Cardiac atrium fibroblast (primary cell): ENCODE measurements at places on chromosomes 6 and 20. TPM values are rescaled to one million over a fixed set of nuclear protein-coding genes. Genes with fewer than 3 reads are reported as not detected.

Gene CYP39A1
- total RNA-seq, result not detected in 2 replicates

Gene PERP
- 12.8 and 25.3 TPM in 2 replicates for total RNA-seq

Gene ISM1
- total RNA-seq, result not detected in 2 replicates

Gene TBC1D32
- 2.5 and 4.2 TPM in 2 replicates for total RNA-seq

Gene PPP1R11
- 34.3 and 35.5 TPM in 2 replicates for total RNA-seq

Gene PROCR
- total RNA-seq, result 15.2 and 20.3 TPM in 2 replicates

Gene PLEKHG1
- 0.90 and 6.5 TPM in 2 replicates for total RNA-seq

Gene KCNG1
- 5.2 and 9.1 TPM in 2 replicates for total RNA-seq

Gene FKBP1C
- under 0.01 and 0.16 TPM in 2 replicates for total RNA-seq

Gene OPRL1
- total RNA-seq, result 0.65 TPM in 1 of 2 replicates, not detected in the other

Gene PTK6
- not detected in 2 replicates for total RNA-seq

Gene C2
- total RNA-seq, result 0.97 and 2.2 TPM in 2 replicates

Gene FAM50B
- 3.2 and 6.5 TPM in 2 replicates for total RNA-seq
